ENCODE measurements at places on chromosomes 2 and 18.

- no peak for DNase-seq
Observed at GRCh38 chr2:147450661-147451510, 393.9 kb upstream of the ACVR2A start.

DNA sequence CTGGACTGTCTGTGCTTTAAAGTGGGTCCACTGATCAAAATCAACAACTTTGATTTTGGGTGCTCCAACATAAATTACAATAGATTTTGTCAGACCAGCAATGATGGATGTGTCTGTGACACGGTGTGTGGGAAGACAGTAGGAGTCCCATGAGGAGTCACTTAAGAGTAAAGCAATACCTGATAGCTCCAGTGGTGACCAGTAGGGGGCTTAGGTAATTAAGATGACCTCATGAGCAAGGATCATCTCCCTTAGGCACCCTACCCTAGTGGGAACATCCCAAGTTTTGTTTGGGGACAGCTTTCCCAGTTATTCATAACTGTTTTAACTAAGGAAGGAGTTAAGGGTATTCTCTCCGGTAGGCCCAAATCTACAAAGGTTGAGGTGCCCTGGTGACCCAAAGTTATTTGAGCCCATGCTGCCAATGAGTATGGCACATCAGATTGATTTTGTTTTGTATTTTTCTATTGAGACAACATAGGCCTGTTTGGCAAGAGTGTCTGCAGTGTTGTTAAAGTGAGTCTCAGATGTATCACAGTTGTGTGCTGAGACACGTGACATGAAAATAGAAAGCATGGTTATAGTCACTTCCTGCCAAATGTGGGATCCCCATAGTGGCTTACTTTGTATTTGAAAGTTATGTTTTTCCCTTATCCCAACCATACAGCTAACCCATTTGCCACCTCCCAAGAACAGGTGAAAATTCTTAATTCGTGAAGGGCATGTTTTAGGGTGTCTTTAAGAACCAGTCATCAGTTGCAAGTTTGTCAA lies 1337.6 kb upstream of the SLC39A10 start:
- DNase-seq, result no peak

DNA sequence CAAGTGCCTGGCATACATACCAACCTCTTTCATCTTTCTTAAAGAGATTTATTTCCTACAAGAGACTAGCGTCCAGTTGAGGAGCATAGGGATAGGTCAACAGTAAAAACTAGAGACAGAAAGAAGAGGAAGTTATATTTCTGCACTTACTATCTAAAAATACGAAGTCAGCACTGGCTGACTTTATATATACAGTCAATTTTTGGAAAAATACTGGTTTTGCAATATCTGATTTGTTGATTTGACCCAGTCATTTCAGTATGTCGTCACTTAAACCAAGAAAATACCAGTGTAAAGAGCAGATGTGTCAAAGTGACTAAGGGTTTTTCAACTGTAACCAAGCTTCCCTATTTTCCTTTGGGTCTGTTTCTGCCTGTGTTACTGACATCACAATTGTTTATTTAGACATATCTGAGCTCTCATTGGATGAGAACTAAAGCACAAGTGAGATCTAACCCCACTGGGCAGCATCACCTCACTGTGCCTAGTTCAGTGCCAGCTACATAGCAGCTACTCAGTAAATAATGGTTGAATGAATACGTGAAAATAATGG lies 23.0 kb downstream of the CYTIP start:
- no peak for DNase-seq

GRCh38 chr2:135791418-135792190 lies 45.4 kb downstream of the LCT start:
- DNase-seq, result no peak

GRCh38 chr18:76909439-76909838 lies 87.1 kb downstream of the ZNF236 start:
- no peak for DNase-seq

- DNase-seq, result no peak
Observed at GRCh38 chr2:227864161-227864756, 7.2 kb upstream of the DAW1 start.

GRCh38 chr2:20042531-20042930 lies 8.9 kb downstream of the LAPTM4A start:
- no peak for DNase-seq

GRCh38 chr2:227881866-227882517 lies 10.6 kb downstream of the DAW1 start:
- DNase-seq, result no peak

DNA sequence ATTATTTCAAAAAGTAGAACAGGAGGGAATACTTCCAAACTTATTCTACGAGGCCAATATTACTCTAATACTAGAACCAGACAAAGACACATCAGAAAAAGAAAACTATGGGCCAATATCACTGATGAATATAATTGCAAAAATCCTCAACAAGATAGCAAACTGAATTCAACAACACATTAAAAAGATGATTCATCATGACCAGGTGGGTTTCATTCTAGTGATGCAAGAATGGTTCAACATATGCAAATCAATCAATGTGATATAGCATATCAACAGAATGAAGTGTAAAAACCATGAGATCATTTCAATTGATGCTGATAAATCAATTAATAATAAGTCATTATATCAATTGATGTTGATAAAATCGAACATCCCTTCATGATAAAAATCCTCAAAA lies 22.4 kb upstream of the EML6 start:
- DNase-seq, result no peak

DNA sequence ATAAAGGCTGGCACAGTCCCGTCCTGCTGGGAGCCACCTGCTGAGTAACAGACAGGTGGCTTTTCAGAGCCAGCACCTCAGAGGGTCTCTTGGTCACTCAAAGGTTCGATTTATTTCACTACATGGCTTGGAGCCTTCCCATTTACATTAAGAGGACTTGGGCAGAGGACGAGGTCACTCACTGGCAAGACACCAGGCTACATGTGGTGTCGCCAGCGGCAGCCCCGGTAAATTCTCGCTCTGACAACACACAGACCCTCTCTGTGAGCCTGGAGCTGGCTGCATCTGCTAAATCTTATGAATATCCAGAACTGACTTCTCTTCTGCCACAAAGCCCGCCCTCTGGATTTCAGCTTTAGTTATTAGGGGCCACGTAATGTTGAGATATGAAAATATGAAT lies 254.7 kb downstream of the VAPA start:
- DNase-seq, result no peak

DNA sequence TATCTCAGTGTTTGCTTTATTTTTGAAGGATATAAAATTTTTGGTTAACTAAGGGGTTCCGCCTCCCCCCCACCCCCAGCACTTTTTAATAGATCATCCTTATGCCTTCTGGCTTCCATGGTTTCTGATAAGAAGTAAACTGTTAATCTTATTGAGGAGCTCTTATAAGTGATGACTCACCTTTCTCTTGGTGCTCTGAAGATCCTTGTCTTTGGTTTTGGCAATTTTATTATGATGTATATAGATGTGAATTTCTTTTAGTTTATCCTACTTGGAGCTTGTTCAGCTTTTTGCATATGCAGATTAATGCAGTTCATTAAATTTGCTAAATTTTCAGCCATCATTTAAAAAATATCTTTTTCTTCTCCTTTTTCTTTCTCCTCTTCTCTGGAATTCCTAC lies 91.7 kb upstream of the CTAGE1 start:
- no peak for DNase-seq
